ENCODE measurements at places on chromosomes 16 and 17.

- DNase-seq = no peak
These were observed 74.2 kb upstream of the DNAJA2 start for GRCh38 chr16:47047524-47048203.

- DNase-seq = no peak
These were observed 37.5 kb upstream of the WSB1 start for GRCh38 chr17:27256225-27257030.

DNA sequence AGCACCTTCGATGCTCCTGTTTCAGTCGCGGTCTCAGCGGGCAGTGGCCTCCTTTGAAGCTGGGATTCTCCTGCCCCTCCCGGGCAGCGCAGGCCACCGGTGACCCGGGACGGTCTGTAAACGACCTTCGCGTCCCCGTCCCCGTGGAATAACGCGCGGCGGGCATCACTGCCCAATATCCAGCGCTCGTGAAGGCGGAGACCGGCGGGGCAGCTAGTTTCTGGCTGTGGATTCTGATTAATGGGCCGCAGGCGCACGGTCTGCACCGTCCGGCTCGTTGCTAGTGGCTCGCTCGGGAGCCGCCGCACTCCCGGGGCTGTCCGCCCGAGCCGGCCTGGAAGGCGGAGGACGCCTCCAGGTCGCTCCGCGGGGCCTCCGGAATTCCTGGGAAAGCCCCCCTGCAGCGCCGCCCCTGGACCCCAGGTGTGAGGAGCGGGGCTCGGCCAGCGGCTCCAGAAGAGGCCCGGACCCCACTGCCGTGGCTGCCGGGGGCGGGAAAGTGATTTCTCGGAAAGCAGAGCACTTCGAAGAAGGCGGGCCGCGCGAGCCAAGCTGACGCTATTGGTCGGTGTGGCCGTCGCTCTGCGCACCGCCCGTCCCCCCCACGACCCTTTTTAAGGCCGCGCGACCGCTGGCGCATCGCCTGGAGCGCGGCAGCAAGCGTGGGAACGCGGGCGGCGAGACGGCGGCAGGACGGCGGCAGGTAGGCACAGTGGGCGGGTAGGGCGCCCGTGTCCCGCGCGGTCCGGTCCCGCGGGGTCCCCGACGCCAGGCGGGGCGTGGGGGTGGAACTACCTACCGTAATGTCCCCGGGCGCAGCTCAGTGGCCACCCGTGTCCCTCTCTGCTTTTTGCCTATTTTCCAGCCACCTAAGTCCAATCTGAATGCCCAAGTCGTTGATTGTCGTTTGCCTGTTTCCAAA, at the start of gene IRF8:
TSS of gene IRF8 (plus strand) at position 642 of the 922 bp plus-strand sequence. CDS start 3,854 bp downstream, outside the sequence.
- peak; percentile 75 for DNase-seq

DNA sequence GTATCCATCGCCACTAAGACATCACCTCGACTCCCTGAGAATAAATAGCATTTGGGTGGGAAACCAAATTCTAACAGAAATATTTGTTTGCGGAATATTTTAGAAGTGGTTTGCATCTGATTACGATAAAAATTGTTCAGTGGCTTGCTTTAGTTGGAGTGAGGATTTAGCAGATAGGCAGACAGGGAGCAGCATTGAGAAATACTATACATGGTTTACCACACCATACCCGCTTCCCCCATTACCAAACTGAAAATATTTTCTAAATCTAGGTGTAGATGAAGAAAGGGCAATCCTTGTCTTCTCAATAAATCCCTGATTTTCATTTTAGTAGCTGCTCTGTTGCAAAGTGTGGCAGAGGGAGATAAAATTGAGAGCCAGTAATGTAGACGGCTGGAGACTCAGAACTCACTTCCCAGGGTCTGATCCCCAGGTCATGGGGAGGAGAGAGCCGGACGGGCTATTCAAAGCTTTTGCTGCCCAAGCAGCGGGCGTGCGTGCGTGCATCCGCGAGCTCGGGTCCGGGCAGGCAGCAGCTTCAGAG, 808 bp upstream of the BAHCC1 start:
- DNase-seq = no peak

- DNase-seq = no peak
These were observed 720 bp upstream of the ZPBP2 start for GRCh38 chr17:39867084-39867879.

GRCh38 chr16:68972720-68973119, 129.4 kb downstream of the TANGO6 start:
- DNase-seq = peak; percentile 52

DNA sequence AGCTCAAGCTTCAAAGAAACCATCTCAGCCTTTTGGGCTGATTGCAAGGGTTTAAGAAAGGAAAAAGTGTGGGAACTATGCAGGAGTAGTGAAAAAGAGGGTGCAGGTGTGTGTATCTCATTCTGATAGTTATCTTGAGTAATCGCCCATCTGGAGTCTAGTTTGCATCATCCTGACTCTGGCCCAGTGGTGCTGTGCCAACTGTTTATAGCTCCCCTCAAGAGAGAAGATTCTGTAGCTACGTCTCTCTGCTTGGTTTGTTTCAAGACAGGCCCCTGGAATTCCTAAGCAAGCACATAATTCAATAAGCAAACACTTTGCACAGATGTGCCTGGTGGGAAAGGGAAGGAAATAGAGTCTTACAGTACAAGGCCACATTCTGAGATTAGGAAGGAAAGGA, 144.4 kb downstream of the HAPSTR1 start:
- DNase-seq = no peak

- no peak for DNase-seq
These were observed 24.3 kb upstream of the DNAI2 start for GRCh38 chr17:74249590-74250270.

GRCh38 chr16:29962344-29962994, 590 bp downstream of the TMEM219 start:
- DNase-seq = peak; percentile 30

GRCh38 chr17:14741491-14741890, 440.6 kb downstream of the HS3ST3B1 start:
- DNase-seq = no peak

DNA sequence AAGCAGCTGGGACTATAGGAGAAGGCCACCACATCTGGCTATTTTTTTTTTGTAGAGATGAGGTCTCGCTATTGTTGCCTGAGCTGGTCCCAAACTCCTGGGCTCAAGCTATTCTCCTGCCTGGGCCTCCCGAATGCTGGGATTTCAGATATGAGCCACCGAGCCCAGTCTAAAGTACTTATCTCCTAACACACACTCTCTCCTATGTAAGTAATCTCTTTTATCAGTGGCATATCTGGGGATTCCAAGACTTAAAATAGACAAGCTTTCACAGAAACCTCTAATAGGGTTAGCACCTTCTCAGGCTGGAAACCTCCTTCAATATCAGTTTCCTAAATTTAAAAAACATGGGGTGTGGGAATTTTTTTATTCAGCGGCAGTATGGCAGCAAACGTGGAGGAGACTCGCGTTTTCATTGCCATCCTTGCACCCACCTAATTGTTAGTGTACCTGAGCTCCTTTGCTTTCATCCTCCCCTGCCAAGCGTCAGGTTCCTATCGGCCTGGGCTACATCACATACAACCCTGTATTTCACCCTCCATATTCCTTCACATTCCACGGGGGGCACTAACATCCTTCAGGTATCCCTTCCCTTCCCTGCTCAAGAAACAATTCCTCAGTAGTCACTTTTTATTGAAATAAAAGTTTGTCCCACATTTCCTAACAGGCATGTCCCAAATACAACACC, 1.1 kb downstream of the EZH1 start:
- DNase-seq = peak; percentile 26

GRCh38 chr17:32940706-32941390, 12.9 kb downstream of the TMEM98 start:
- DNase-seq = no peak

DNA sequence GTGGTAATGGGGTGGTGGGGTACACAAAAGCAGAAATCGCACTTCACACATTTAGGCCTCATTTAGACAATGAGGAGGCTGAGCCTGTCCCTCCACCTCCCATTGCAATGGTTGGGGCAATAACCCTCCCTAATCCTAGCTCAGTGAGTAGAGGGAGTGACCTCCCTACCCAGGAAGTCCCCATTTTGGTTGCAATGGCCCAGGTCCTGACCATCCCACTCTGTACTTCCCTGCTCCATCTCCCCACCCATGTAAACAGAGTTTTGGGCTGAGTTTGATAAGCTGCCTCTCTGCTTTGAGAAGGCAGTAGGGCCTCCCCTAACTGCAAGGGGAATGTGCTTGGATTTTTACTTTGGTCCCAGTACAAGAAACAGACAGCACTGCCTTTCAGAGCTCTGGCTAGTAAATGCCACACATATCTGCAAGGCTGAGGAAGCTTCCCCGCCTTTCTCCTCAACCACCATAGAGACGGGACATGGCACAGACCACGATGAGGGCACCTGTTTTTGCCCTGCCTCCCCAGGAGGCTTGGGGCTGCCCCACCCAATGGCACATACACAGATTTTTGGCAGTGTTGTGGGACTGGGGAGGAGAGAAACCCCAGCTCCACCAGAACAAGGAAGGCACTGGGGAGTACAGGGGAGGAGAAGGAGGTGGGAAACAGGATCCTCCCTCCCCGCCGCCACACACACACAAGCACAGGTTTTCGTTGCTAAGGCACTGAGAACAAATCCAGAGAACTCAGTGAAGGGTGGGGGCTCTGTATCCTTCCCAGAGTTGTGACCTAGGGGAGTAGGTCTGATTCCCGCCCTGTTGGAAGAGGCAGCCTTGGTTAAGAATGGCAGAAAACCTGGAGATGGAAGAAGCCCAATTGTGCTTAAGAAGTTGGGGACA, 7.3 kb downstream of the VAT1 start:
- no peak for DNase-seq

DNA sequence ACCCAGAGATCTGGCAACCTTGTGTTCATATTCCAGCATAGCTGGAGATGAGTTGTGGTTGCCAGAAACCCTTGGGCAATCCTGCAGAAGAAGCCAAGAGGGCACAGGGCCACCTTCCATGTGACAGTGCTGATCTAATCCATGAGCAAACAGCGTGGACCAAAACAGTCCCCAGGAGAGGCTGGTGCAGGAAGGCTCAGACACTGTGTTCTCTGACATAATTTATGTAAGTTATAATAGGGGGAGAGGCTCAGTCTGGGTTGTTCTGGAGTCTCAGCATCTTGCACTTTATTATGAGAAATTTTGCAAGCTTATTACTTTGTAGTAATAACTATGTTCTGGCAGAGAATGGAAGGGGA, 273.9 kb downstream of the HAPSTR1 start:
- peak; percentile 84 for DNase-seq

DNA sequence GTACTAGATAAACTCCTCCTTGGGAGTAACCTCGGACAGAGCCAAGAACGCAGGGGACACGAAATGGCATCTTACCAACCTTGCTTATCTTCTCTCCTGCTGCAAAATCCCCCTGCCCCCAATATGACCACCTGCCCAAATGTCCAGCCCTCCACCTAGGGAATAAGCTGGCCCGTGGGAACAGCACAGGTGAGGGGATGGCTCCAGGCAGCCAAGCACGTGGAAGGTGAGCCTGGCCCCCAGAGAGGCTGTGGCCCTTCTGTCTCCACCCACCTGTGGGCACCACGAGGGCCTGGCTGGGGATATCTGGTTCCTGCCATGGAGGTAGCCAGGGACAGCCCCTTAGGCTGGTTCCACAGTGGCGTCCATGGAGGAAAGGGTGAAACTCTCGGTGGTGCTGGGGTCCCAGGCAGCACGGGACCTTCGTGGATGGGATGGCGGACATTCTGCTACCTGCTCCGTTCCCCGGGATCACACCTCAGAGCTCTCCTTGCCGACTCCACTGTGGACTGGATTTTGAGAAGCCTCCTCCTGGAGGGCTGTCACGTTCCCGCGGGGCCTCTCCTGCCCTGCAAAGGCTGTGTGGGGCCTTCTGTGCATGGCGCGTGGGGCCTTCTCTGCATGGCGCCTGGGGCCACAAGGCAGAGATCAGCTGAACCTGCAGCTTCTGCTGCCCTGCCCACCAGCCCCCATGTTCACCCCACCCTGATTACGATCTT, 388.5 kb upstream of the TNRC6C start:
- DNase-seq = no peak

DNA sequence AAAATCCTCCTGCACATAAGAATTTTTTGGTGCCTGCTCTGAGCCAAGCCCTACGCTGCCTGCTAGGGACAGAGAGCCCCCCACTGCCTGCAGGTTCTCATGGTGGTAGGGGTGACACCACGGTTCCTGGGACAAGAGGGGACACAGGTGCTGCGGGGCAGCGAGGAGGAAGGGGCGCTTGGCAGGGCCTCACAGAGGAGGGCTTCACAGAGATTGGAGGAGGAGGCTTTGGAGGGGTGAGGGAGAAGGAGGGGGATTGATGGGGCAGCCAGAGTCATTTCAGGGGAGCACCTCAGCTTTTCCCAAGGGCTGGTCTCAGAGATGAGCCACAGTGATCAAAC, 29.8 kb upstream of the GSG1L start:
- DNase-seq = no peak

GRCh38 chr17:78107457-78107856, 21.1 kb downstream of the TMC6 start:
- DNase-seq = no peak

DNA sequence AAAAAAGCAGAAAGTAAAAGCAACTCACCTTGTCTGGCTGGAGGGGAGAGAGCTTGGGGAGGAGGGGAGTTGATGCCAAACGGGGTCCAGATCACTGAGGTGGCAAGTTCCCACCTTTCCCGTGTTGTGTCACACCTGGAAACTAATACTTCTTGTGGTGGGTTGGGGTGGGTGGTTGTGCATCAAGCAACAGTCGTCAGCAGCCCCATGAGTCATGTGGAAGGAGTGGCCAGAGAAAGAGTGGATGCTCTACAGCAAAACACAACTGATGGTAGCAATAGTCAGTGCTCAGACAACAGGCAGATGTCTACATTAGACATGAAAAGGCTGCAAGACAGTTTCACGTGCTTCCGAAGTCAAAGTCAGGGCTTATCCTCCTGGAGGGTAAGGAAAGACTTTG, 35.4 kb downstream of the ARSG start:
- DNase-seq = no peak

DNA sequence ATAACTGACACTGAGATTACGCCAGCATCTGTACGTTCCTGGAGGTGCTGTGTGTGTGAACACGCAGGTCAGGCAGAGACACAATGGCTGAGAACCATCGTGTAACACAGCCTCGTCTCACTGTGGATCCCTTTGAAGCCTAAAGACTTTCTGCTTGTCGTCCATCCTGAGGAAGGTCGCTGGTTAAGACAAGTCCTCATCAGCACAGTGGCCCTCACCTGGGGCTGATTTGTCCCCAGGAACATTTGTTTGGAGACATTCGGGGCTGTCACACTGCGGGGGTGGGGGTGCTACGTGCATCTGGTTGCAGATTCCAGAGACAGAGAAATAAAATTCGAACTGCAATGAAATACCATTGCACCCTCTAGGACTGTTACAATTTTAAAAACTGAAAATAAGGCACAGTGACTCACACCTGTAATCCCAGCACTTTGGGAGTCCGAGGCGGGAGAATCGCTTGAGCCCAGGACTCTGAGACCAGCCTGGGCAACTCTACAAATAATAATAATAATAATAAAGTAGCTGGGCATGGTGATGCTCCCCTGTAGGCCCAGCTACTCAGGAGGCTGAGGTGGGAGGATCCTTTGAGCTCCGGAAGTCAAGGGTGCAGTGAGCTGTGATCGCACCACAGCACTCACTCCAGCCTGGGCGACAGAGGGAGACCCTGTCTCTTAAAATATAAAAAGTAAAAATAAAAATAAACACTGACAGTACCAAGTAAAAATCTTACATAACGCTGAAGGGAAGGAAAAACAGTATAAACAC, 112.0 kb upstream of the METRNL start:
- DNase-seq = no peak

GRCh38 chr16:67530013-67530939, 1.6 kb downstream of the RIPOR1 start:
- peak; percentile 73 for DNase-seq
